D721Med (cell line): ENCODE measurements at places on chromosomes 3 and 15.

- no peak for DNase-seq
Measured at GRCh38 chr3:52373676-52374075, 57.6 kb downstream of the DNAH1 start.

GRCh38 chr15:34679291-34679690 lies 75.5 kb downstream of the GJD2 start:
- no peak for DNase-seq

DNA sequence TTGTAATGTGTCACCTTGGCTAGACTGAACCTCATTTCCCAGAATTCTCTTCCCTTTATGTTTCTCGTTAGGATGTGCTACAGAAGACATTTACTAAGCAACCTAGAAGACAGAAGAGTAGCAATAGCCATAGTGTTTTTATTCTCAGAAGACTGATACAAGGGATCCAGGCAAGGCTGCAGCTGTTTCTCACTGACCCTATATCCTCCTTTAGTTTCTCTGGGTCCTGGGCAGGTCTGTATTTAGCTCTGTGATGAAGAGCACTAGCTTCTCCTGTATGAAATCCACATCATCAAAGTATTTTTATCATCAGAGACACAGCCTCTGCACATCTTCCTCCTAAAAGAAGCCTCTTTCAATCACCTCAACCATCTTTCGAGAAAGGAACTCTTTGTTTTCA lies 72.5 kb downstream of the SUMF1 start:
- no peak for DNase-seq

DNA sequence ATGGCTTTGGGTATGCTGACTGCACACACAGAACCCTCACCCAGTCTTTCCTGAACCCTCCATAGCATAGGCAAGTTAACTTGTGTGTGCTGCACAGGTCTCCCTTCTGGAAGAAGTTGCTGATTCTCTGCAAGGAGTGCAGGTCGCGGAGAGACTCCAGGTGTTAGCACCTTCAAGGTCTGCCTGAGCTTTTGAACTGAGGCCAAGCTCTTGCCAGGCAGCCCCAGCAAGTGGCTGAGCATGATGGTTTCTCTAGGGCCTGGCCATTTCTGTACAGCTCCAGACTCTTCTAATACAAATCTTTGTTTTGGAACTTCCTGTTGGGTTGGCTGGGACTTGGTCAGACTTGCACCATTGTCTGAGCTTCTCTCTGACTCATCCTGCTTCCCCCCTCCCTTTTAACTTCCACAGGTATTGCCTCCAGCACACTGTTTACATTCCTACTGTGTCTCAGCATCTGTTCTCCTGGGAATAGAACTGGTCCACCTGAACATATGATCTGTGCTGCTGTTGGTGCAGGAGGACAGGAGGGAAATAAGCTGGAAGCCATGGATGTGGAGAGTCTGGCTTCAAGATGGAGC lies 53.3 kb downstream of the KY start:
- no peak for DNase-seq

- DNase-seq: no peak
Measured at GRCh38 chr3:192745150-192745549, 17.8 kb upstream of the FGF12 start.

DNA sequence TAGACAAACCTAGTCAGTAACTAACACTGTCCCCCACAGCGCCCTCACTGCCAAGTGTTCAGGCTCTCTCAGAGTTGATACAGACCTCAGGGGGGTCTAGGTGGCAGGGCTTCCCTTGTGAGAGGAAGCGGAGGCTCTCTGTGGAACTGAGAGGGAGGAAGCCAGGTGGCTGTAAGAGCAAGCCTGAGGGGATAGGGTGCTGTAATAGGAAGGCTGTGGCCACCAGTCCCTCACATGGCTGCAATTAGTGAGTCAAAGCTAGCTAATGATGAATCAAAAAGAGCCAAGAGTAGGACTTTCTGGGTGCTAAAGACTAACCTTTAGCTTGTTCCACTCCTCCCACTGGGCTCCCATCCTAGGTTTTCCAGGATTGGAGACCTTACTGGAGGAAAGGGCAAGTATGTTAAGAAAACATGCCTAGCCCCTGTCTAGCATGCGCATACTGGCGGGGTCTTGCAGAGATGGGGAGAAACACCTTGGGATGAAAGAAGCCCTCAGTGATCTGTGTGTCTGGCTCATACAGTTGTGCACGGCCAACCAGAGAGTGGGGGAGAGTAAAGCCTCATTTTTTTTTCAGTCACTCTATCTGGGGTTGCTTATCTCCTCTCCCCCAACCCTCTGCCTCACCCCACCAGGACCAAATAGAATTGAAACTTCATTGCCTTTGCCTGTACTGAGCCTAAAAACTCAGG lies 13.3 kb upstream of the SOX2 start:
- no peak for DNase-seq

DNA sequence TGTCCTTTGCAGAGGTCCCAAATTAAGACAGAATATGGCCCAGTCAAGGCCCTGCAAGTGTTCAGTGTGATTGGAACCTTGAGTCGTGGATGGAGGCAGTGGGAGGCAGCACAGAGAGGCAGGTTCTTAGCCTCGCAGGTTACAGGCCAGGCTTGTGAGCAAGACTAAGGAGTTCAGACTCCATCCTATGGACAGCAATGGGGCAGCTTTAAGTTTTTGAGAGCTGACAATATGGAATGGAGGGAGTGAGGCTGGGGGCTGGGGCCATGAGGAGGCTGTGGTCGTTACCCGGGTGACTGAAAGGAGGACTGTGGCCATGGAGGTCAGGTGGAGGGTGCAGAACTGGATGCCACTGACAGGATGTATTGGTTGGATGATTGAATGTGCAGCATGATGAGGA lies 74.1 kb upstream of the PRR23C start:
- no peak for DNase-seq

DNA sequence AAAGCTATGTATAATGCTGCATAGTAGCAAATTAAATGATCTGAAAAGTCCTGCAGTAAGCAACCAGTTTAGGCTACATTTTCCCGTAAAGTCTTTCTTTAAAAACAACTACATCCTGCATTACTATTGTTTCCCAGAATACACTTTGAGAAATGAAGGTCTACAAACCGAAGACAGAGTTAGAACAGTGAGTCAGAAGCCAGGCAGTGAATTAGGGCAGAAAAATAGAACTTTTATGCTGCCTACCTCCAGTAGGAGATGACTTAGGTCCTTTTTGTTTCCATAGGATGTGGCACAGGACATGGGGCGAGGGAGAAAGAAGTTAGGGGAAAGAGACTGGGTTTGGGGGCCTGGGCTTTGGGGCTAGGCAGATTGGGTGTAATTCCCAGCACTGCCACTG lies 127.3 kb downstream of the PPM1L start:
- DNase-seq: no peak

DNA sequence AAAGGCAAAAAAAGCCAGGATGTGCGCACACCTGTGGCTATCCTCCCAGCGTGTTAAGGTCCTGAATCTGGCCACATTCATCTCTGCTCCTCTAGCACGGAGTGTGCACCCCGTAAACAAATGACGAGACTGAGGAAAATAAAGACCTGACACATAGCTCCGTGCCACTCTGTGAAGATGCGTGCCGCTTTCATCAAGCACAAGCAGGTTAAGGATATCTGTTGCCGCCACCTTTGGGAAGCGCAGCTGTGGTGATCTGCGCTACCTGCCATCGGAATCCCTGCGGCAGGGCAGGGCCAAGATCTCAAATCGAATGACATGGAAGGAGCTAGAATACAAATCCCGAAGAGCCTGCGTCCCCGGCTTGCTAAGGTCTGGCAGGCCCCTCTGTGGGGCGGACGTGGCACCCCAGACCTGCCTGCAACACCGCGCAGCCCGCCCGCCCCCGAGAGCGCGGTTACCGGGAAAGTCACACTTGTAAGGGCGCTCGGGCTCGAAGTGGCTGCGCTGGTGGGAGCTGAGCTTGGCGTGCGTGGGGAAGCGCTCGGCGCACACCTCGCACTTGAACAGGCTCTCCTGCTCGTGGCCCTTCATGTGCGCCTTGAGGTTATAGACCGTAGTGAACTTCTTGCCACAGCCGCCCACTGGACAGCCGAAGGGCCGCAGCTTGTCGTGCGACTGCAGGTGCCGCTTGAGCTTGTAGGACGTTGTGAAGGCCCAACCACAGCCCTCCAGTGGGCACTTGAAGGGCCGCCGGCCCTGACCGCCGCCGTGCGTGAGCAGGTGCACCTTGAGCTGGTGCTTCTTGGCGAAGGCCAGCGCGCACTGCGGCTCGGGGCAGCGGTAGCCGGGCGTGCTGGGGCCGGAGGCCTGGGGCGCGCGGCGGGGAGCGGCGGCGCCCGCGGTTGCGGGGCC lies 936 bp downstream of the ZXDC start:
- DNase-seq: no peak

DNA sequence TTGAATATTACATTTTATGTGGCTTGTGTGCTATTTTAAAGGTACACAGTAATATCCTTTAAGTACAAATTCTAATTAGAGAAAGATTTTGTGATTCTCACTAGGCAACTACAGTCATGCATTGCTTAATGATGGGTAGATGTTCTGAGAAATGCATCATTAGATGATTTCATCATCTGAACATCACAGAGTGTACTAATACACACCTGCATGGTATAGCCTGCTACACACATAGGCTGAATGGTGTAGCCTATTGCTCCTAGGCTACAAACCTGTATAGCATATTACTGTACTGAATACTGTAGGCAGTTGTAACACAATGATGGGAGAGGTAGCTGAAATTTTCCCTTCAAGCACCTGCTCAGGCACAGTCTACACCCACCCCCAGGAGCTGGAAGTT lies 217.4 kb upstream of the EOMES start:
- no peak for DNase-seq

GRCh38 chr15:25406261-25406660 lies 32.6 kb downstream of the UBE3A start:
- no peak for DNase-seq

- no peak for DNase-seq
Measured at GRCh38 chr15:94503293-94503692, 271.9 kb downstream of the MCTP2 start.
